Bone marrow (tissue), 2 donors: ENCODE measurements at places on chromosomes 2 and 18.
A peak's percentile ranks its signal among the peaks of the same experiment; 100 is the strongest.

DNA sequence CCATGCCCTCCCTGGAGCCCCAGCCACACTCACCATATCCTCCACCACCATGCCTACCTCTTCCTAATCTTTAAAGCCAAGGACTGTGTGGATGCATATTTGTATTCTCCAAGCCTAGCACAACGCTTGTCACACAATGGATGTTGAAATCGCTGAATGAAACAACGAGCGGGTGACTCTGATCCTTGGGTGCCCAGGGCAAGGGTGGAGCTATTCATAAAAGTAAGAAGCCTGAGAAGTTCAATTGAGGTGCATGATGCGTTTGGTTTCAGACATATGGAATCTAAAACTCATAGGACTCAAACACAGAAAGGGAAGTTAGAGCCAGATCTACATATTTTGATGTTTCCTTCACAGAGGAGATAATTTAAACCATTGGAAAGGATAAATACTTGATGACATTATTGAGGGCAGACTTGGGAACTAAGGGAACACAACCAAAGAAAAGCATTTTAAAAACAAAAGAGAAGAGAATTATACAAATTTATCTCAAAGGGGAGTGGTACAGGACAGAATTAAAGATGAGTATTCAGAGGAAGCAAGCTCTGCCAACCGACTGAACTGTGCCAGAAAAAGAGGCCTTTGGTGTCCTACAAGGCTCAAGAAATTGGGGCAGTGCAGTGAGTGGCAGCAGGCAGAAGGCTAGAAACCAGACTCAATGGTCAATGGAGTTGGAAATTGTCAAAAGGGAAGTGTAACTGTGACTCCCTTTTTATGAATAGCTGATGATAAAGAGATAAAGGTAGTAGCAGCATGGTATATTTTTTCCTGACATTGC lies 200.6 kb upstream of the NCKAP5 start:
- DNase-seq, result no peak

GRCh38 chr2:239946864-239947728 lies 78.0 kb downstream of the NDUFA10 start:
- no peak for DNase-seq

DNA sequence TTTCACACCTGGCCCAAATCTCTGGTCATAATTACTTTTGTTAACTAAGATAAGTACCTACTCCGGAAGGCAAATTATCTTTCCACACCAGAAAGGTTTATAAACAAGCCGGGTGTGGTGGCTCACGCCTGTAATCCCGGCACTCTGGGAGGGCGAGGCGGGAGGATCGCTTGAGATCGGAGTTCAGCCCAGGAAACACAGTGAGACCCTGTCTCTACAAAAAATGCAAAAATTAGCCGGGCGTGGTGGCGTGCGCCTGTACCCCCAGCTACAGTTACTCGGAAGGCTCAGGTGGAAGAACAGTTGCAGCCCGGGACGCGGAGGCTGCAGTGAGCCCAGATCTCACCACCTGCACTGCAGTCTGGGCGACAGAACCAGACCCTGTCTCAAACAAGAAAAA lies 2.1 kb downstream of the PUM2 start:
- DNase-seq, result no peak

DNA sequence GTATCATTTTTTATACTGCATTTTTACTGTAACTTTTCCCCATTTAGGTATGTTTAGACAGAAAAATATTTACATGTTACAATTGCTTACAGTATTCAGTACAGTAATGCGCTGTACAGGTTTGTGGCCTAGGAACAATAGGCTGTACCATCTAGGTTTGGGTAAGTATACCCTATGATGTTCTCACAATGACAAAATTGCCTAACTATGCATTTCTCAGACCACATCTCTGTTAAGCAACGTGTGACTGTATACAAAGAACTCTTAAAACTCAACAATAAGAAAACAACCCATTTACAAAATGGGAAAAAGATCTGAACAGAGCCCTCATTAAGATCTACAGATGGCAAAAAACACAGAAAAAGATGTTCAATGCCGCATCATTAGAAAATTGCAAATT lies 29.4 kb downstream of the FAM210A start:
- DNase-seq, result no peak

- peak; percentile 77 for DNase-seq
Observed at GRCh38 chr2:64646007-64646880, 7.5 kb downstream of the SERTAD2 start.

DNA sequence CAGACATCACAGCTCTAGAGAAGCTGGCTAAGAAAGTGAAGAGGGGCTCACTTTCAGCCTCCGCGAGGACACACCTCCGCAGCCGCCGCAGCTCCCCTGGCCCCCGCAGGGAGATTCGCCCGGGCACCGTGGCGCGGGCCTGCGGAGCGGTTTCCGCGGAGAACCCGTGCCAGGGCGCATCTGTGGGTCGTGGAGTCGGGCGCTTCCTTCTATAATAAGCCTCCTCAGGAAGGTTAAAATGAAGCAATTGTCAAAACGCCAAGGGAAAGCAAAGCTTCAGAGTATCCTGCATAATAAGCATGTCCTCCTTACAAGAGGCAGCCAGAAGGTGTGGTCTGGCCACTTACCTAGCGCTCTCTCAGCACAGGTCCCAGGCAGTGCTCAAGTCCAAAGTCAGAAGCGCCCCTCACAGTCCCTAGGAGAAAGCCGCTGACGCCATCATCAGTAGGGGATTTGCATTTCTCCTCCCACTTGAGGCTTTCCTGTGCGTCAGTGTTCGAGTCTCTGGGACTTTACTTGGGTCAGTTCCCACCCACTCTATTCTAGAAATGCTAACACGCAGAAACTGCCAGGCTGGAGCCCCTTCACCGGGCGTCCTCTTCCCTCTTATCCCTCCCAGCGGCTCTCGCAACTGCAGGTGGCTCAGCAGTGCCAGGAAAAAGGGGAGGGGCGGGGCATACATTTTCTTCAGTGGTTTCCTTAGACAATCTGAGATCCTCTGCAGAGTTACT lies at the start of gene STAT4:
Gene STAT4 (minus strand): TSS at position 395 of the 731 bp plus-strand sequence. CDS start 2,791 bp downstream, outside the sequence.
- DNase-seq, result peak; percentile 50

DNA sequence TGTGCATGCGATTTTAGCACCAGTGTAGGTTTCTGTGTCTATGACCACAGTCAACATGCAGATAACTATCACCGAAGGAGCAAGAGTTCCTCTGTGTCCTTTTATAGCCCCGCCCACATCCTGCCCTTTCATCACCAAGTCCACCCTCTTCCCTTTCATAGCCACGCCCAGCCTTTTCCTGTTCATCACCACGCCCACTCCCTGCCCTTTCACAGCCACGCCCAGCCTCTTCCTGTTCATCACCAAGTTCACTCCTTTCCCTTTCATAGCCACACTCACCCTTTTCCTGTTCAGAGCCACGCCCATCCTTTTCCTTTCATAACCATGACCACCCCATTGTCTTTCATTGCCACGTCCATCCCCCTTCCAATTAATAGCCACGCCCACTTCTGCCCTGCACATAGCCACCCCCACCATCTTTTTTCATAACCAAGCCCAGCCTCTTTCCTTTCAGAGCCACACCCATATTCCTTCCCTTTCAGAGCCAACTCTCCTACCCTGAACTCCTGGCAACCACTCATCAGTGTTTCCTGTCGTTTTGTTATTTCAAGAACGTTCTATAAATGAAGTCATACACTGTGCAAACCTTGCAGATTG lies 273.9 kb downstream of the MYT1L start:
- DNase-seq, result peak; percentile 17

- DNase-seq, result no peak
Observed at GRCh38 chr2:145050134-145050533, 530.2 kb upstream of the ZEB2 start.

- no peak for DNase-seq
Observed at GRCh38 chr2:144452169-144452988, 67.5 kb downstream of the ZEB2 start.

- no peak for DNase-seq
Observed at GRCh38 chr18:64474255-64474654, 325.4 kb upstream of the LINC00305 start.

GRCh38 chr2:71453404-71454220 lies at the start of gene DYSF:
Gene DYSF (plus strand): TSS chr2:71453561.
- DNase-seq, result no peak

GRCh38 chr2:219522111-219523030 lies 8.1 kb downstream of the ASIC4 start:
- no peak for DNase-seq

- DNase-seq, result no peak
Observed at GRCh38 chr18:59853380-59853779, 46.4 kb upstream of the PMAIP1 start.

- DNase-seq, result no peak
Observed at GRCh38 chr2:96092951-96093350, 23.4 kb downstream of the ADRA2B start.

DNA sequence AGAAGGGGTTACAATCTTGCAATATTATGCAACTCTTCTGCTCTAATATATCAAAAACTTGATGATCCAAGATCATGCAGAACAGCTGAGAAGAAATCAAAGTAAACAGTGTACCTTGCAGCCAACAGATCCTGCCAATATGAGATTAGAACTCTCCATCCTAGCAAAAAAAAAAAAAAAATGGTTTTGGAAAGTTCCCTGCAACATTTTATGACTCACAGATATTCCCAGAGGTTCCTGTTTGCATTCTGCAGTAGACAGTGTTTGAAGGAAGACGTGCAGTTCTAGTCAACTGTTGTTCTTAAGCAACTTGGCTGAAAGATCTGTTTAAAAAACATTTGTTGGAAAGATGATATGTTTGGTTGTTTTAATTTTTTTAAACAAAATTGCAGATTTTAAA lies 103.6 kb upstream of the WDR75 start:
- no peak for DNase-seq

- no peak for DNase-seq
Observed at GRCh38 chr2:102340778-102341177, 14.8 kb upstream of the IL18R1 start.

DNA sequence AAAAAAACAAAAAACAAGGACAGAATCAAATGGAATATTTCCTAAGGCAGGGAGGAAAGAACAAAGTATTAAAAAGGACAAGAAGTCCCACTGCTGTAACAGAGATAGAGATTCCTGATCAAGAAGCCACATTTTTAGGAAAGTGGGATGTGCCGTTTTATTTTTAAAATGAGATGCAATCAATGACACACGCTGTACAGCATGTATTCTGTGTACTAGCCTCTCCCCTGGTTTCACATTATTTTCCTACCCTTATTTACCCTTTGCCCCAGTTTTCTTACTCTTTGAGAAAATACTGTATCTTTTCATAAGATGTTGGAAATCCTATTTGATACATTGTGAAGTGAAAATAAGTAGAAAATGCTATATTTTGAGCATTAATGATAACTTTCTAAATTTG lies 45.8 kb downstream of the E2F6 start:
- DNase-seq, result no peak

- no peak for DNase-seq
Observed at GRCh38 chr2:33380001-33380609, 96.3 kb upstream of the RASGRP3 start.

DNA sequence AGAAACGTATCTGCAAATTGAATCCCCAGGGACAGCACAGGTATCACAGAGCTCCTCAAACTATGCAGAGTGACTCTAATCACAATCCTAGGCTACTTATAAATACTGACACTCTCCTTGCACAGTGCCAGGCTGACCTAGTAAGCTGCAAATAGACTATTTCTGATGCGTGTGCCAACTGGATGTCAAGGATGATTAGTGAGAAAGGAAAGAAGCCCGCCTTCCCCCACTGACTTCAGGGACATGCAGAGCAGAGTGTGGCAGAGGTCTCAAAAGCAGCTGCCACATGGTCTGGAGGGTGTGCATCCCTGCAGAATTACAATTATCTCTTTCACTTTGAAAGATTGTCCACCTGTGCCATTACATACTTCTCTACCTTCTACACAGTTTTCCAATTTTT lies 235.6 kb downstream of the CPS1 start:
- no peak for DNase-seq

GRCh38 chr2:229686122-229686919 lies 28.0 kb downstream of the DNER start:
- no peak for DNase-seq

DNA sequence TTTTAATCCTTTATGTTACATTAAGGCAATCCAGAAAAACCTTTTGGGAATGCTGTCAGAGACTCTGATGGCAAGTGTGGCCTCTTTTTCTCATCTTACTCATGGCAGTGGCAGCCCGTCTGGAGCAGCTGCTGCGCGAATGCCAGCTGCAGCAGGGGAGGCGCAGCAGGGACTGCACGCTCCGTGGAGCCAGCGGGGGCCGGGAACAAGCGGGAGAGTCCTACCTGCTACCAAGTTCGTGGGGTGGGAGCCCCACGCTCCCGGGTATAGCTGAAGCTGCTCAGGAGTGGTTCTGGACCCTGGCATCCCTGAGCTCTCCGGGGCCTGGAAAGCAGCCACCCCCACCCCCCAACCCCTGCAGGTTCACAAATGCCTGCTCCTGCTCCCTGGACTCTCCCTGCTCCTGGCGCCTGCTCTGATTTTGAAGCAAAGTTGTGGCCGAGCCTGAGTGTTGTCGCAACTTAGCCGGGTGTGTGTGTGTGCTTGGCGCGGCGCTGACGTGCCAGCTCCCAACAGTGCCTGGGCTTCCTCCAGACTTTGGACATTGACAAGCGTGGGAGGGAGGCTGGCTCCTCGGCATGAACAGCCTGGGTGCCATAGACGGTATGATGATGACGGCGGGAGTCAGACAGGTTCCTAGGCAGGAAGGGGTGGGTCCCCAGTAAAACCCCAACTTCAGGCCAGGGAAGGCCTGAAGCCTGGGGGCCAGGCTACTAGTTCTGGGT lies 21.7 kb downstream of the TMX3 start:
- no peak for DNase-seq

- DNase-seq, result no peak
Observed at GRCh38 chr2:24774373-24774772, 18.8 kb downstream of the PTRHD1 start.

DNA sequence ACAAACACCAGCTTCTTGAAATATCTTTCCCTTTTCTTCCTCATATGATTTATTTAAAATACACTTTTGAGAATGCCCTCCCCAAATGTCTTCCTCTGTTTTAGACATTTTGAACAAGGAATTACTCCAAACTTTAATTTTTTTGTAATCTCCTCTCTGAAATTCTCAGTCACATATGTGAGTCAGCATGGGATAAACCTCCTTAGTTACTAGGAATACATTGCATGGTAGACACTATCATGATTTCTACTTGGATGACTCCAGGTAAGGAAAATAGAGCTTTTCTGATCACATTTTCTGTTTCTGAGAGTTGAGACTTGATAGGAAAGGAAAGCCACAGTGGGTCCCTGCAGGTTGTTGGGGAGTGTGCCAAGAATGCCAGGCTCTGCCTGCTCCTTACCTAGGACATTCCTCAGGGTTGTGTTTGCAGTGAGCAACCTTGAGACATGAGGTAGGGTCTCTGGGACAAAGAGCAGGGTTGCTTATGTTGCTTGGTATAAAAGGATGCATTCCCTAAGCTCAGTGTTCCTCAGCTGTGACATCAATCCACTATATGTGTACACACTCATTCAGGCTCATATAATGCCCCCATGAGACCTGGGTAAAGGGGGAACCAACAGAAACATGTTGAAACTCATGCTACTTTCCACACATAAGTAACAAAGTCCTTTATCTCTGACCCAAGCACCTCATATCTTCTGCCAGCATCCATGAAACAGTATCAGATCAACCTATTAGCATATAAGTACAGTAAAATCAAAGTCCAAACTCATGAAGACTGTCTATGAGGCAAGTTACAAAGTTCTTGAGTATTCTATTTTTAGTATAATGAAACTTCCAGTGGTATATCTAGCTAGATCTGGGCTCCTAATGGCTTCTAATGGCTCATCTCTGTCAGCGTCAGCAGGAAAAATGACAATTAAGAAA lies 112.8 kb upstream of the SCN1A start:
- DNase-seq, result no peak

GRCh38 chr2:240783819-240784621 lies 36.0 kb downstream of the KIF1A start:
- DNase-seq, result no peak
